ENCODE measurements at places on chromosomes 1 and 21.

DNA sequence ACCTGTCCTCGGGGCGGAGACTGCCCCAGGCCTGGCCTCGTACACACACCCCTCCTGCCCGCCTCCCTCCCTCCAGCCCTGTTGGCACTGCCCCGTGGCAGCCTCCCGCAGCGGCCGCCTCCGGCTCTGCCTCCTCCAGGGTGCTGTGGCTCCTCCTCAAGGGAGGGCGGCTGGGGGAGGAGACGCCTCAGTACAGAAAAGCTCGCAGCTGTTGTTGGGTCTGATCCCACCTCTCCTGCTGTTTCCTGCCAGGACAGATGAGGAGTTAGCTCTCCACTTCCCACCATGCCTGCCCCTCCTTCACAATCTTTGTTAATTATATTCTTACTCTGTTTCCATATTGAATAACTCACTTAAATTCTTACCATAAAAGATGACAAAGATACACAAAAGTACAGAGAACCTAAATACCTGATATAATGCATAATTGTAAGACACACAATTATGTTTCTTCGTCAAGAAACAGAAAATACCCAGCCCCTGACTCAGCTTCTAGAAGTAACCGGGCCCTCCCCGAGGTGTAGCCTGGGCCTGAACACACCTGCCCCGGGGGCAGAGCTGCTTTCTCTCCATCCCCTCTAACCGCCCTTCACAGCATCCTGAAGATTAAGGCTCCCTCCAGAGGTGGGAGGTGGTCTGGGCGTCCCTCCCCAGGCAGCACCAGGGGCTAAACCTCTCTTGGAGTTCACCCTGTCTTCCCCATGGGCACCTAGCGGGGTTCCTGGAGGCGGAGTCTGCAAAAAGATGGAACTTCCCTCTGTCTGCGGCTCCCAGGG, 30.6 kb upstream of the COL6A1 start:
- DNase-seq, result no peak

- no peak for DNase-seq
Measured at GRCh38 chr1:53107090-53107489, 35.3 kb downstream of the SLC1A7 start.

- no peak for DNase-seq
Measured at GRCh38 chr1:164560121-164560541, 1.1 kb downstream of the PBX1 start.

- DNase-seq, result peak; percentile 41
Measured at GRCh38 chr1:109509176-109510134, at the start of gene AMIGO1. AMIGO1 (minus strand) TSS chr1:109509727; CDS start chr1:109508912, 815 bp downstream.

DNA sequence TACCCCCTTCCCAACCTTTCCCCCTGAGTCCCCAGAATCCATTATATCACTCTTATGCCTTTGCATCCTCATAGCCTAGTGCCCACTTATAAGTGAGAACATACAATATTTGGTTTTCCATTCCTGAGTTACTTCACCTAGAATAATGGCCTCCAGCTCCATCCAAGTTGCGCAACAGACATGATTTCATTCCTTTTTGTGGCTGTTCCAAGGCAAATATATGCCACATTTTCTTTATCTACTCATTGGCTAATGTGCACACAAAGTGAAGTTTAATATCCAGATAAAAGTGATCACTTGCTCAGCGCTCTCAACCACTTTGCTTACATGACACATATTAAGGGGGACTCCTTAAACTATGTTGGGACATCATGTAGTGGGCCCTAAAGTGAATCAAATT, 72.4 kb upstream of the TIAM1 start:
- DNase-seq, result no peak

DNA sequence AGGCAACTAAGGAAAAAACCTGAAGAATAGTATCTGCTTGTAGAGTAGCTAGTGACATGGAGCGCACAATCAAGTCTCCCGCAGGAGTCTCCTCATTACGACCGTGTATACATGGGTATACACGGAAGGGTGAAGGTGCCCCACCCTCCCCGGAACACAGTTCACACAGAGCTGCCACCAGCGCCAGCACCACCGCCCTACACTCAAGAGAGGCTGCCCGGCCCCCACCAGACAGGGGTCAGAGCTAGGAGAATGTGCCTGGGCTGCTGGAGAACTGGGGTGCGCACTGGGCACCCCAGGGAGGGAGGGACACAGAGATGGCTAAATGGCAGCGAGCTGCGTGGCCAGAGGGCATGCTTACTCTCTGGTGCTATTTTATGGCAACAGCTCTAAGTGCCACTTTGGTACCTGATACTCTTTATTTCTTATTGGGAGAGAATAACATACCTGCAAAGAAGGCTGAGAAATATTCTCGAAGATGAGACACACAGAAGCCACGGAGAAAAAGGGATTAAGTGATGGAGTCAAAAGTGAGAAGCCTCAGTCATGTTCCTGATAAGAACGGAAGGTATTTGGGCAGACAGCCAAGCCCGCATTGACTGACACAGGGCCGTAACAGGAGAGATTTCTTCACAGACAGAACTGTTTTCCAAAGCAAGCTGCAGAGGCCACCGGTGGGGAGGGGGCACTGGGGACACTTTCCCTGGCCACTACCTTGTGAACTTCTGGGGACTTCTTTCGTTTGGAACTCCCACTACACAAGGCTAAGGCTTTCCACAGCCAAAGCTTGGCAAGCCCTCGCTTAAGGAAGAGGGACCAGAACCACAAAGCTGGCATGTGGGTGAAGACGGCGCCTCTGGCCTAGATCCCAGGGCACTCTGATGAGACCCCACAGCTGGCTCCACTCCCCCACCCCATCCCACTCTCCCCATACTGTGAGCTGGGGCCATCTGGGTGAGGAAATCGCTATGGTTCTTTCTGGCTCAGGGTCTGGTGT, 108.0 kb downstream of the PGBD5 start:
- no peak for DNase-seq

GRCh38 chr21:35579520-35580293, 480.6 kb downstream of the SETD4 start:
- no peak for DNase-seq

GRCh38 chr1:10724052-10724494, 72.4 kb downstream of the CASZ1 start:
- DNase-seq, result no peak

DNA sequence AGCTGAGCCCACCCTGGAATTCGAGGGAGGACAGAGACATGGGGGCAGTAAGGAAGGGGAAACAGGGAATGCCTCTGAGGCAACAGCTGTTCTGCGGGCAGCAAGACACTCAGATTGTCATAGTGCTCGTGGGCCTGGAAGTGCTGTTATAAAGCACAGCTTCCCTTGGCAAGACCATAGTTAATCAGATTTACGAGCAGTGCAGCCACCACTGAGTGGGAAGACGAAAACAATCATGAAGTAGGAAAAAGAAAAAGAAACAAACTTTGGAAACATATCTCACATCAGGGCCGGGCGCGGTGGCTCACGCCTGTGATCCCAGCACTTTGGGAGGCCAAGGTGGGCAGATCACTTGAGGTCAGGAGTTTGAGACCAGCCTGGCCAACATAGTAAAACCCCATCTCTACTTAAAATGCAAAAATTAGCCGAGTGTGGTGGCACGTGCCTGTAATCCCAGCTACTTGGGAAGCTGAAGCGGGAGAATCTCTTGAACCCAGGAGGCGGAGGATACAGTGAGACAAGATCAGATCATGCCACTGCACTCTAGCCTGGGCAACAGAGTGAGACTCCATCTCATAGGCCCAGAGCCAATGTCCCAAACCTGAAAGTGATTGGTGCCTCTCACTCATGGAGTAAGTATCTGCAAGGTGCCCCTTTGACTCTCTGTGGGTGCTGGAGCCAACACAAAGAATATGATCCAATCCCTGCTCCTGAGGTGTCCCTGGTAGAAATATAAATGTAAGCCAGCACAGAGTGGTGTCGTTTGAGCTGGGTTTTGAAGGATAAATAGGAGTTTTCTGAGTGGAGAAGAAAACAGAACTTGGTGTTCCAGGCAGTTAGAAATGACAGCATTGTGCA, 55.6 kb upstream of the GPR153 start:
- no peak for DNase-seq

DNA sequence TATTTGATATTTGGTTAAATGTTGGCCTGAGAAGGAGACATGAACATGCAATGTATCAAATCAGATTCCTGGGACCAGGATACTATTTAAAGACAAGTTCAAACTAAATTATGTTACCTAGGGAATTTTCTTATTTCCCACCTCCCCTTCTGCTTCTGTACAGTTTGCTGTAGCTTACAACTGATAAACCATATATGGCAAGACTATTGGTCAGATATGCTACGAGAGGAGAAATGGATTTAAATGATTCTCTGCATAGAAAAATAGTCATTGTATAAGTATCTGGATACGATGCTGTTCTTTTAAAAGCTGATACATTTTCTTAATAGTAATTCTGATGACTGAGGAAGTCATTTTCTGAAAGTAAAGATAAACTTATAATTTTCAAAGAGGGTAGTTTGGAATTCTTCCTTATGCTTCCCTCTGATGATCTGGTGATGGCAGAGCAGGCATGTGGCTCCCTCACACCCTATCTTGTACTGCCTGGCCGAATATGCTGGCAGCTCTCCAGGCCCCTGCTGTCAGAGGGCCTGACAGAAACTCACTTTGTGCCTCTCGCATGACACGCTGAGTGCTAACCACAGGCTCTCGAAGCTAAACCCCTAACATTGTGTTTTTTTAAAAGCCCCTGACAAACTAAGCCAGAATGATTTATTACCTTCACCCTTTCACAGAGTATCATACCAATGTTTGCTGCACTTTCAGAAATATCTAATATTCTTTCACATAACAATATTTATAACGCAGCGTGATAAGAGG, 19.4 kb downstream of the RRP15 start:
- no peak for DNase-seq

GRCh38 chr1:175234639-175235038, 42.1 kb upstream of the KIAA0040 start:
- DNase-seq, result no peak

DNA sequence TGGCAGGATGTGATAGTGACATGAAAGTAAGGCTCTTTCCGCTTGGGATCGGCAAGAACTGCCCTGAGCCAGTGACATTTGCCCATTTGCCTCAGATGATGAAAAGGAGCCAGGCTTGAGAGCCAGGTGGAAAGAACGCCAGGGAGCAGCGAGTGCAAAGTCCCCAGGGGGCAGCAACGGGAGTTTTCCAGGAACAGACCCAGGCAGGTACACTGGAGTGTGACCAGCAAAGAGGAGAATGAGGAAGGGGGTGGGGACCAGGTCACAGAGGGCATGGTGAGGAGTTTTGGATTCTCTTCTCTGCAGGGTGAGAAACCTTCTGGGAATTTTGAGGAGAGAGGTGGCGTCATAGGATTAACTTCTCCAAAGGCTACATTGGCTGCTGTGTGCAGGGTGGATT, 10.8 kb upstream of the ETS2 start:
- DNase-seq, result no peak

GRCh38 chr1:119132179-119132578, 8.3 kb downstream of the WARS2 start:
- DNase-seq, result no peak

DNA sequence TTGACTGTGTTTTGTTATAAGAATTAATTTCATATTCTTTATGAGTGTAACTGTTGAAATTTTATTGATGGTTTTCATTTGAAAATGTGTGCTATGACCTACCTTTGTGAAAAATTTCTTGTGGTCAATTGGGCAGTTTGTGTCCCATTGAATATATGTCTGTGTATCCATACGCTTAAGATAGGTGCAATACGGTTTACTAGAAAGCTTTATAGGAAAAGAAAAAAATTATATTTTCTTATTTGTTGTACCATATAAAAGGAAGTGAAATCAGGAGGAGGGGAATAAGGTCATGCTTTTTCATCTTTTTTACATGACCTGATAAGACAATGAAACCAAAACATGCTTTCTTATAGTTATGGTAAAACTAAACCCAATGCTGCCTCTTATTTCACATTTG, 807.7 kb downstream of the USP25 start:
- no peak for DNase-seq

DNA sequence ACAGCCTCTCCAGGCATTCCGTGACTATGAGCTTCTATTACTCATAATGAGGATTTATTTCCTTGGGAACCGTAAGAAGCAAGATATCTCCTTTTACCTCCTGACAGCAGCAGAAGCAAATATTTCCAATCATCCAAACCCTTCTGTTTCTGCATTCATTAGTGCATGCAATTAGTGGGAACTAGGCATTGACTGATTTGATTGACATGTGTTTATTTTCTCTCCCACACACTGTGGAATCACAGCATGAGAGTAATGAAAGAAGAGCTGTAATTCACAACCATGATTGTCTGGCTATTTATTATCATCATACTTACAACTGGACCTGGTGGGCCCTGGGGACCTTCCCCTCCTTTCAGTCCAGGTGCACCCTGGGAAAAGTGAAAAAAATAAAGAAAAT, 146.8 kb downstream of the COL11A1 start:
- no peak for DNase-seq

- no peak for DNase-seq
Measured at GRCh38 chr1:33183306-33183705, 1.5 kb upstream of the TRIM62 start.

- DNase-seq, result no peak
Measured at GRCh38 chr1:8879922-8880676, 1.6 kb upstream of the ENO1 start.

GRCh38 chr1:49226758-49227157, 450.1 kb upstream of the BEND5 start:
- no peak for DNase-seq

DNA sequence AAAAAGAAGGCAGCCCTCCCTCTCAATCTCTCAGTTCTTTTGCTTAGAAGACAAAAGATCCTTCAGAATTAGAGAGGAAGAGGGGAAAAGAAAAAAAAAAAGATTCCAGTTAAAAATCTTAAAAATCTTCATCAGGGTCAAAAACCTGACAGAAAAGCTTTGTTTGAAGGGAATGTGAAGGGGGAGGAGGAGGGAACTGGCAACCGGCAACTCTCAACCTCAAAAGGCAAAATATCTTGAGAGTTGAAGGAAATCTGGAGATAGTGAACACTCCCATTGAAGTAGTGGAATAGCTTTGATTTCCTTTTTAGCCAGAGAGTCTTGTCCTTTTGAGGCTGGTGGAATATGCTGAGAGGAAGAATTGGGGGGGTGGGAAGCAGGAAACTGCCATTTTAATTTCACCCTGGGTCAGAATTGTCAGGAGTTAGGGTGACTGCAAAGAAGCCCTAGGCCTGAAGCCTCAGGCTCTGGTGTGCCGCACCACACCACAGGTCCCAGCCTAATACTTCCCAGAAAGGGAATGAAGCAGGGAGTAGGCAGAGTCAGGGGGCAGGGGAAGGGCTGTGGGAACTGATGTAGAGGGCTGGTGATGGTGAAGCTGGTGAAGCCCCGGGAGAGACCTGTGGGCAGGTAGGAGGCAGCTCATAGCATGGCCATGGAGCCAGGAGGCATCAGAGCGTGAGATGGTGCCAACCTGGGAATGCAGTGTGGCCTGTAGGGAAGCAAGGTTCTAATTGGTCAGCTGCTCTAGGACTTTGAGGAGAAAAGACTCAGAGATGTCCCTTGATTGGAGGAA, 24.6 kb downstream of the KIRREL1 start:
- DNase-seq, result no peak

- no peak for DNase-seq
Measured at GRCh38 chr21:24179110-24179509, 1428.2 kb downstream of the MRPL39 start.

DNA sequence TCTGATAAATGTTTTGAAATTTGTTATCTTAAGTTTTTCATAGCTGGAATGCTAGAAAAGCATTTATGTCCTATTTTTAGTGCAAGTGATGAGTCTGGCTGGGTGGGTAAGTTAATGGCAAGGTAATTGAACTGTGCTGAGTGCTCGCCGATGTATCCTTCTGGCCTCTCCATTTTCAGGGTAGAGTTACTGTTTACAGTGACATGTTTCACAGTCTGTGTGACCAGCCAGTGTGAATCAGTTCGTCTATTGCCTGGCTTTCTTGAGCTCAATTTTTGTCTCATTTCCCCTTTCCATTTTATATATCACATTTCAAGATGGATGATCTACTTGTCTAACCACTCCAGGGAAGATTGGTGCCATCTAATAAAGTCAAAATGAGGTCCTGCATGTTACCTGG, 44.1 kb downstream of the ITSN1 start:
- DNase-seq, result no peak
